ENCODE measurements at places on chromosomes 1 and 21. TPM values are rescaled to one million over a fixed set of nuclear protein-coding genes. Genes with fewer than 3 reads are reported as not detected.

DNA sequence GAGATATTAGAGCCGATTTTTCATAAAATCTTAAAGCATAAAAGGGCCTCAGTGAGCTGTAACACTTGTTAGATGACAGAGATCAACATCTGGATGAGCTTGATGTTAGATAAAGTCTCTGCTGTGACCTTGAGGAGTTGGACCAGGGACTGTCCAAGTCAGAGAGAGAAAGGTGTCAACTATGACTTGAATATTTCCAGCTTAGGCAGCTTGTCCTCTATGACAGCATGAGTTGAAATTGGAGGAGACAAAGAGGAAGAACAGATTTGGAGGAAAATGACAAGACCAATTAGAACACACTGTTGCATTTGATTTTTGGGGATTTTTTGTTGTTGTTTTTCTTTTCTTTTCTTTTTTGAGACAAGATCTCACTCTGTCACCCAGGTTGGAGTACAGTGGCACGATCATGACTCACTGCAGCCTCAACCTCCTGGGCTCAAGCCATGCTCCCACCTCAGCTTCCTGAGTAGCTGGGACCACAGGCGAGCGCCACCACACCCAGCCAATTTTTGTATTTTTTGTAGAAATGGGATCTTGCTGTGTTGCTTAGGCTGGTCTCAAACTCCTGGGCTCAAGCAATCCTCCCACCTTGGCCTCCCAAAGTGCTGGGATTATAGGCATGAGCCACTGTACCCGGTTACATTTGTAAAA, 35.3 kb upstream of the CLIC4 start:
- H3K27ac ChIP-seq, result no peak overlapping the region
- H3K27me3 ChIP-seq, result no peaks in the 10 kb centered on the region
- no peak overlapping the region for H3K4me3 ChIP-seq
- H3K4me1 ChIP-seq, result no peaks in the 10 kb centered on the region
- H3K36me3 ChIP-seq, result no peaks in the 10 kb centered on the region

- H3K36me3 ChIP-seq, result no peaks in the 10 kb centered on the region
- H3K4me3 ChIP-seq, result no peak overlapping the region
- no peaks in the 10 kb centered on the region for H3K4me1 ChIP-seq
- H3K27ac ChIP-seq, result no peak overlapping the region
Observed at GRCh38 chr1:47662068-47662467, 224.2 kb downstream of the FOXD2 start.

- H3K4me3 ChIP-seq, result no peak overlapping the region
- H3K36me3 ChIP-seq, result no peaks in the 10 kb centered on the region
- no peaks in the 10 kb centered on the region for H3K27me3 ChIP-seq
Observed at GRCh38 chr1:184409011-184409410, 22.2 kb downstream of the C1orf21 start.

DNA sequence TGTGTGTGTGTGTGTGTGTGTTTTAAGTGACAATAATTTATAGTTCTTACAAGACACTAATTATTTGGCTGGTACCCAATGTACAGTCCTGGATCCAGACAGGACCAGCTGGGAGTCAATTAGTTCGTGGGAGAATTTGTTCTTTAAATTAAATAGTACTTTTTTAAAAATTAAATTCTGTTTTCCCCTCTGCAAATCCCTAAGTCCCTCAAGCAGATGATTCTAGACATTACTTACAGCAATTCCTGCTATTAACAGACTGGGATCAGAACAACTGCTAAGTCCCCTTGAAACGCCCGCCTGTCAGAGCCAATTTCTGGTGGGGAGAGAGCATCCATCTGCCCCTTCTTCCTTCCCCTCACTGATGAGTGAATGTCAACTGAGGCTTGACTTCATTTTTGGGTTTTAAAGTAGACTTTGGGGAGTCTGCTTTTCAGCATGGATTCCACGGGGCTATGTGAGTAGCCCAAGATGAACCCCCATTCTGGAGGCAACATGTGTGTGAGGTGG, 83.9 kb downstream of the SMYD2 start:
- H3K27me3 ChIP-seq, result no peaks in the 10 kb centered on the region
- no peak for DNase-seq
- no peak overlapping the region for H3K4me3 ChIP-seq
- no peak overlapping the region for H3K27ac ChIP-seq

PROK1 gene
- 276 TPM for polyA plus RNA-seq

DNA sequence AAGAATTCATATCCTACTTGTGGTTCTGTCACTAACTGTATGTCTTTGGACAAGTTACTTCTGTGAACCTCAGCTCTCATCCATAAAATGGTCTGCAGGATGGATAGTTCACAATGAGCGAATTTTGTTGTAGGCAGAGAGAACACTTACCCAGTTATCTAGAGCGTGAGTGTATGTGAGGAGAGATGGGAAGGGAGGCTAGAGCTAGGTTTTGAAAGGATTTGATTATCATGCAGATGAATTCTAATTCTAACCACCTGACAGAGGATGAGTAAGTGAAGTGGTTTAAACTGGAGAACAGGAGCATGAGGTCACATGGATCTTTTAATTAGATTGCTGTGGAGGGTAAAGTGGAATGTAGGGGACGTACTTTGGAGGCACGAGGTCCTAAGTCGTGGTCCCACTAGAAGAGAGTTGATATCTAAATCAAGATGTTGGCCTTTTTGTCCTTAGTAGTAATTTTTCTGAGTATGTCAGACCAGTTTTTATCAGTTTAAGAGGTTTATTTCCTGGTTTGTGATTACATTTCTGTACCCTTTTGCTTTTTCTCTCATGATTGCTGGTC, 5.0 kb downstream of the SUCO start:
- DNase-seq, result no peak
- H3K27ac ChIP-seq, result no peak overlapping the region
- no peaks in the 10 kb centered on the region for H3K36me3 ChIP-seq

- H3K4me3 ChIP-seq, result no peak overlapping the region
- no peaks in the 10 kb centered on the region for H3K36me3 ChIP-seq
- H3K4me1 ChIP-seq, result peaks cover 10% of the 10 kb centered on the region
- no peak overlapping the region for H3K27ac ChIP-seq
Observed at GRCh38 chr1:114078116-114078515, 75.6 kb downstream of the SYT6 start.

DNA sequence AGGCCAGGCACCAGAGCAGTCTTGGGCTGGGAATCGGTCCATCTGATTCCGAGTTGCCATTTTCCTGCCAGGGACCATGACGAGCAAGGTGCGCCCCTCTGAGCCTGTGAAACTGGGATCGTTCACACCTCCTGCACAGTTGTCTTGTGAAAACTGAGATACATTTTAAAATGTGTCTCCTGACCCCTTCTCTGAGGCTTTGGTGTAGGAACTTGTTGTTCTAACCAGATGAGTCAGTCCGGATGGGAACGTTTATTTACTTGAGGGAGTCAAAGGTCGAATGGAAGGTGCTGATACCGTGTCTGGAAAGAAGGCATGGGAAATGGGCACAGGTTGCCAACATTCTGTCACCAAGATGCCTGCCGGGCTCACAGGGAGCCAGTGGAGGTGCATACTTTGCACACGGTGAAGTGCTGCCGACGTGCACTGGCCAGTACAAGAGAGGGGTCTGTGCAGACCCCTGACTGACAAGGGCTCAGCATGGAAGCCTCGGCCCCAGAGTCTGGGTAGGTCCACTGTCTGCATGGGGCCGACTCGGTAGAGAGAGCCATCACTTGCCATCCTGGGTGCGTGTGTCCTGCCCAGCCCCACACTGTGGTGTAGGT, 7.4 kb upstream of the KCNN3 start:
- no peak overlapping the region for H3K27ac ChIP-seq
- no peaks in the 10 kb centered on the region for H3K4me1 ChIP-seq
- H3K36me3 ChIP-seq, result no peaks in the 10 kb centered on the region
- H3K27me3 ChIP-seq, result no peaks in the 10 kb centered on the region
- H3K4me3 ChIP-seq, result no peak overlapping the region
- DNase-seq, result no peak

- no peak overlapping the region for H3K27ac ChIP-seq
- no peak for DNase-seq
- no peak overlapping the region for H3K4me3 ChIP-seq
- H3K27me3 ChIP-seq, result no peaks in the 10 kb centered on the region
- H3K36me3 ChIP-seq, result no peaks in the 10 kb centered on the region
Observed at GRCh38 chr1:17861685-17862084, 106.6 kb downstream of the ACTL8 start.

- H3K27ac ChIP-seq, result no peak overlapping the region
- H3K27me3 ChIP-seq, result no peaks in the 10 kb centered on the region
- DNase-seq, result no peak
- H3K36me3 ChIP-seq, result no peaks in the 10 kb centered on the region
- H3K4me3 ChIP-seq, result no peak overlapping the region
Observed at GRCh38 chr21:15390049-15390448, 325.2 kb upstream of the NRIP1 start.
